IPS-NIHi11 (cell line): ENCODE measurements at places on chromosomes 4 and X.

GRCh38 chr4:99564921-99565320 is 1.1 kb upstream of the TRMT10A start:
- DNase-seq, result no peak

DNA sequence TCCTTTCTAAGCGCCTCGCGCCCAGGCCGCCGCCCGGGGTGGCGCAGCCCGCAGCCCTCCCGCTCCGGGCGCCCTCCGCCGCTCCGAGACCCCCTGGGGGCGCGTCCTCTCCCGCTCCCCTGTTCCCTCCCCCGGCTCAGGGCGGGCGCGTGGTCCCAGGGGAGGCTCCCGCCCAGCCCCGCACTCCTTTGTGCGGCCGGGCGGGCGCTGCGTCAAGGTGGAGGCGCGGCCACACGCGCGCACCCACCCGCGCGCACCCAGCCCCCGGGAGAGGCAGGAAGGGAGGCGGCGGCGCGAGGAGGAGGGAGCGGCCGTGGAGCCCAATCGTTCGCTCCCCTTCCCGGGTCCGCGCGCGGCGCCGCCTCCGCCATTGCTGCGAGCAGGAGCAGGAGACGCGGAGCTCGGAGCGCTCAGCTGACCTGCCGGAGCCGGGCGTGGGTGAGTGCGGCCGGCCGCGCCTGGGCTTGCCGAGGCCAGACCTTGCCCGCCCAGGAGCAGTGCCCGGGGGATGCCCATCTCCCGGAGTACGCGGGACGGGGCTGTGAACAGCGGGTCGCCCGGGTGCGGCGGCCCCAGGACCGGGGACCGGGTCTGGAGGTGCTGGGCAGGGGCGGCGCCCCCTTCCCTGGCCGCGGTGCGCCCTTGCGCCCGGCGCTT is at the start of gene NSG1:
Gene NSG1 (plus strand): TSS at position 367 of the 657 bp plus-strand sequence. CDS start 528 bp downstream, outside the sequence.
- DNase-seq, result peak; percentile 73

- no peak for DNase-seq
Measured at GRCh38 chr4:79338148-79338547, 12.3 kb upstream of the NAA11 start.

DNA sequence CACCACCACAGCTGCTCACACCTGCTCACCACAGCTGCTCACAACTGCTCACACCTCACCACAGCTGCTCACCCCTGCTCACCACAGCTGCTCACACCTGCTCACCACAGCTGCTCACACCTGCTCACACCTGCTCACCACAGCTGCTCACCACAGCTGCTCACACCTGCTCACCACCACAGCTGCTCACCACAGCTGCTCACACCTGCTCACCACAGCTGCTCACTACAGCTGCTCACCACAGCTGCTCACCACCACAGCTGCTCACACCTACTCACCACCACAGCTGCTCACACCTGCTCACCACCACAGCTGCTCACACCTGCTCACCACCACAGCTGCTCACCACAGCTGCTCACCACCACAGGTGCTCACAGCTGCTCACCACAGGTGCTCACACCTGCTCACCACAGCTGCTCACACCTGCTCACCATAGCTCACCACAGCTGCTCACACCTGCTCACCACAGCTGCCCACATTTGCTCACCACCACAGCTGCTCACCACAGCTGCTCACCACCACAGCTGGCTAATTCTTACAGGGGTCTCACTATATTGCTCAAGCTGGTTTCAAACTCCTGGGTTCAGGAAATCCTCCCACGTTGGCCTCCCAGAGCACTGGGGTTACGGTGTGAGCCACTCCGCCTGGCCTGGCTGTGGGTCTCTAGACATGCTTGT is 30.4 kb upstream of the CPLX1 start:
- no peak for DNase-seq

GRCh38 chrX:79933938-79934337 is 80.6 kb upstream of the TBX22 start:
- no peak for DNase-seq

- no peak for DNase-seq
Measured at GRCh38 chrX:38206542-38206941, 14.1 kb downstream of the SRPX start.

GRCh38 chrX:155774387-155774786 is 106.8 kb upstream of the VAMP7 start:
- no peak for DNase-seq

- no peak for DNase-seq
Measured at GRCh38 chr4:7872264-7872771, 67.3 kb downstream of the AFAP1 start.

- DNase-seq, result no peak
Measured at GRCh38 chr4:123701131-123701575, 304.6 kb downstream of the SPRY1 start.

GRCh38 chr4:179353786-179354185 is 1911.5 kb upstream of the AGA start:
- DNase-seq, result no peak

GRCh38 chr4:81352446-81352835 is 119.3 kb downstream of the RASGEF1B start:
- no peak for DNase-seq

DNA sequence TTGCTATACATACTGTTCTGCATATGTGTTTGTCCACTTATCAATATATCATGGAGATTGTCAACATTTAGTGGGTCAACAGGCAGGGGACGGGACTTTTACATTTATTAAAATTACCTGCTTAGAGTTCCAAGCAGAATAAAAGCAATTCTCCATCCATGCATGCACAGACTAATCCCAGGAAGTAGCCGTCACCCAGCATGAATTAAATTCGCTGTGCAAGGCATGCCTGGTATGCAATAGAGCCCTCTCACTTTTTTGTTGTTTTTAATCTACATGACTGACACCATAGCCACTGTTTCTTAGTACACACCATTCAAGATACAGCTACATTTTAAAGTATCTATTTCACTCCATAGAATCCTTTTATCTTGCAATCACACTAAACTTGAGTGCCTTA is 108.9 kb downstream of the USP46 start:
- peak; percentile 46 for DNase-seq

DNA sequence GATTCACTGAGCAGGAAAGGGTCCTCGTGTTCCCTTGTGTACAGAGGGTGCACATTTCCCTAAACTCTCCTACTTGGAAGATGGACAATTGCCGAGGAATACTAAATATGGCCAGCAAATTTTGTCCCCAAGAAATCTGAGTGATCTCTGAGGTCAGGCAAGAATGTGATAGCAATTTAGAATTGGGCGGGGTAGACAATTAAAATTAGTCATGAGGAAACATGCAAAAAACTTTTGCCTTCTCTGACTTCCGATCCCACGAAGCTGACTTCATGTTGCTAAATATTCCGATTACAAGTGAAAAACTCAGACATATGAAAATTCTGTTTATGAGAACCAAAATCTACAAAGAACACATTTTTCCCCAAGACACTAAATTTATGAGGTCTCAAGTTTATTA is 453.9 kb upstream of the ZFP42 start:
- DNase-seq, result no peak

GRCh38 chrX:11197671-11198070 is 86.5 kb downstream of the HCCS start:
- no peak for DNase-seq

- peak; percentile 50 for DNase-seq
Measured at GRCh38 chr4:44056721-44057151, 391.9 kb downstream of the KCTD8 start.

DNA sequence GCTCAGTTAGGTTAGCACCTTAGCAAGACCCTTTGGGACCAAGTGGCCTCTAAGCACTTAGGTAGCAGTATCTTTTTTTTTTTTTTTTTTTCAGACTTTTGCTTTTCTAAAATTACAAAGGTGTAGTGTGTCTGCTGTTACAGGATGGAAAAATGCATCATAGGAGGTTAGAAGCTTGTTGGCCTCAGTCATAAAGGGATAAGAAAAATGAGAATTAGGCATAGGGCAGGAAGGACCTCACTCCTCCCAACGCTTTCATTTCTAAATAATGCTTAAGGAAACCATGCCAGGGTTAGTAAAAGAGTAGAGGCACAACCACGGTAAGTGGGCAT is 148.4 kb upstream of the PLAC1 start:
- DNase-seq, result no peak

DNA sequence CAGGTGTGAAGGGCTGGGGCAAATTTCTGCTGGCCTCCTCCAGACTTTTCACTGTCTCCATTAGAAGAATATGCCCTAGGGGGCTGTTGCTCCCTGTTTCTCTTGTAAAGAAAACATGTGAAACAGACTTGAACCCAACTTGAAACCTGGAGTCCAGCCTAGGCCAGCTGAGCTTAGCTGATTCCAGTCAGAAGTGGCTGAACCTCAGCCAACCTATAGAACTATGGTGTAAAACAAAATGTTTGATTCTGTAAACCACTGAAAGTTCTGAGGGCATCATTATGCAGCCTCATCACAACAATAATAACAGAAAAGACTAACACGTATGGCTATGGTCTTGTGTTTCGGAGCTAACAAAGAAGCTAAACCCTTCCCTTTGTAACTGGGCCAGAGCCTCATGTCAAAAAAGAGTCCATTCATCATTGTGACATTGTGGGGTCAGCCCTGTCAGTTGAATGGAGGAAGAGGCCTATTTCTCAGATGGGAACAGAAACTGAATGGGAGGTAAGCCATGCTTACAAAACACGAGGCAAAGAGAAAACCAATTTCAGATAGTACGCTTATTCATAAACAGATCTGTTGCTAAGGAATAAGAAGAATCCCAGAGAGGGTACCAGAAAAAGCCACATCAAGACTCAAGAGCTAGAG is 34.1 kb downstream of the SETD7 start:
- no peak for DNase-seq

DNA sequence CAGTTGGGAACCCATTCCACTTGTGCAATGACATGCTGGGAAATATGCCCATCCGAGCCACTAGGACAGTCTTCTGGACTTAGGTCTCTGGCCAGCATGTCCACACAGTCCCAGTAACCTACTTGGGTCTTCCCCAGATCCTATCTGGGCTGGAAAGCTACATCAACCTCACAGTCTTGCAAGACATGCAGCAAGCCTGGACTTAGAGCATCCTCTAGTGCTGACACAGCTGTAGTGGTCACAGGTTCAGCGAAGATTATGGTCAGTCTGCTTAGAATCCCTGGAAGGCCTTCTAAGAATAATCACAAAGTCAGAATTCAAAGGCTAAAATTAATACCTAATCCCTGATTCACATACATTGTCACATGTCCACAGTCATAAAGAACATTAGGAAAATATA is 842.7 kb downstream of the STPG2 start:
- no peak for DNase-seq

DNA sequence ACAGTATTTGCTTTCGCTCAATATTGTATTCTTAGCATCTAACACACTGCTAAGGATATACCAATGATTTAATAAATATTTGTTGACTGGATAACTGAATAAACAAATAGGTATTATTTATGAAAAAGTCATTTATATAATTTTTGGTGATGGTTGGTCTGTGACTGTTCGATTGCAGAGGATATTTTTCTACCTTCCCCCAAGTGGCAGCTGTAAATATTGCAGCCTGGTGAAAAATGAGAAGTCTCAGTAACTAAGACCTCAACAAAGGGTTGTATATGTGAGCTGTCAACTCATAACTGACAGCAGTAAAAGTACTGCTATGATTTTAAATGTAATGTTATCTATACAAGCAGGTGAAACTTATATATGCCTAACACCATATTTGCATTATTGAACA is 36.0 kb downstream of the HTR2C start:
- peak; percentile 4 for DNase-seq

DNA sequence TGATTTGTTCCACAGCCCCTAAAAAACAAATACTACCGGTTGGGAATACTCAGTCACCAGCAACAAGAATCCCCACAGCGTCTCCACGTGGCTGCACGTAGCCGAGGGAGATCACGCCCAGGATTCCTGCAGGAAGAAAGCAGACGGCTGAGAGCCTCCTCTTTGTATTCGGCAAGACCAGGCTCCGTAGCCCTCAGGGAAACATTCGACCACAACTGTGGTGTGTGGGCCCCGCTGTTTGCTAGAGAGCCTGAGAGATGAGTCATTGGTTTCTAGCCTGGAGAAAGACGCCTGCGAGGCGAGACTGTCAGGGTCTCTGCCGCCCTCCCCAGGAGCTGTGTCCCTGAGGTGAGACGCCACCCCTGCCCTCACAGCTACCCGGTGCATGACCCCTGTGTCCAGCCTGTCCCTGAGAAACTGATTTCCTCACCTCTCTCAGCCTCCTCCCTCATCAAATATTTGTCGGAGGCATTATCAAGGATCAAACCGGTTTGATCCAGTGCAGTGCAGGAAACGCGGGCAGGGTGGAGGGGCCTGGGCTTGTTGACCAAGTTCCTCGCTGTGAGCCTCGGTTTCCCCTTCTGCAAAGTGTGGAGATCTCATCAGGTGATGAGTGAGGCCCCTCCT is 4.7 kb upstream of the S100P start:
- DNase-seq, result peak; percentile 60
